ENCODE measurements at places on chromosomes 1 and 21.
A peak's percentile ranks its signal among the peaks of the same experiment; 100 is the strongest.

DNA sequence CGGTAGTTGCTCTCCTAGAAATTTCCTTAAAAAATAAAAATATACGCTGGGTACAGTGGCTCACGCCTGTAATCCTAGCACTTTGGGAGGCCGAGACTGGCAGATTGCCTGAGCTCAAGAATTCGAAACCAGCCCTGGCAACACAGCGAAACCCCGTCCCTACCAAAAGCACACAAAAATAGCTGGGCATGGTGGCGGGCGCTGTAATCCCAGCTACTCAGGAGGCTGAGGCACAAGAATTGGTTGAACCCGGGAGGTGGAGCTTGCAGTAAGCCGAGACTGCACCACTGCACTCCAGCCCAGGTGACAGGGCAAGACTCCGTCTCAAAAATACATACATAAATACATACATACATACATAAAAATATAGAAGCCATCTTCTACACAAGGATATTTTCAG is 262.8 kb downstream of the AKT3 start:
- DNase-seq: no peak

DNA sequence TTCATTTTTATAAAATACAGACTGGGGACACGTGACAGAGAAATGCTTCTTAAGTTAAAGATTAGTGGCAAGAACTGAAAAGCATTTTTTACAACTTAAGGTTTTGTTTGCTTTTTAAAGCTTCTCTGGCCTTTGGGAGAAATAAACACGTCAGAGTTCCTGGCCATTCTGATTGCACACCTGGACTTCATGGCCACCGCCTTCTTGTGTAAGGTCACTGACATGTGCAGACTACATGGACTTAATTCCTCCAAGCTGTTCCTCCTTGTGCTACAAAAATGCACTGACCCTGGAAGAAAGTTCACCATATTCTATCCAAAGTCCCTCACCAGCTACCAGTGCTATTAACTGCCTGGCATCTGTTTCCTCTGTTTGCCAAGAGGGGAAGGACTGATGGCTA is 56.1 kb downstream of the GADD45A start:
- DNase-seq: no peak

DNA sequence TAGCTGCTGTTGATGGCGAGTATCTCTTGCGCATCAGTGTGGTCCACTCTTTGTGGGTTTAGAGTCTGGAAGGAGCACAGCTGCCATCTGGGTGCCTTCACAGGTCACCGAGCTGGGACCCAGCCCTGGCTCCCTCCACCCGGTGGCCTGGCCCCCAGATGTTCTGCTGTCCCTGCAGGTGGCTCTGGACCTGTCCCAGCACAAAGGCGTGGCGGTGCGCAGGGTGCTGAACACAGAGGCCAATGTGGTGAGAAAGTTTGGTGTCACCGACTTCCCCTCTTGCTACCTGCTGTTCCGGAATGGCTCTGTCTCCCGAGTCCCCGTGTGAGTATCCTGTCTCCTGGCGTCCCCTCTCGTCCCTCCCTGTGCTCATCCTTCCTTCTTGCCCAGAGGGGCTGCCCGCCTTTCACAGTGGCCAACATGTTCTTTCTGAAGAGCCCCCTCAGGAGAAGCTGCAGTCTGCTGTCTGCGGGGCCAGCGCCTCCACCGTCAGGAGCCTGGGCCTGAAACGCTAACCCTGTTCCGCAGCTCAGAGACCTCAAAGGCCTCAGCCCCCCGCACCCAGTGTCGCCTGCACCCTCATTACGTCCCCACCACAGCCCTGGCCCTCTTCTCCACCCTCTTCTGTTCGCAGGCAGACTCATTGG is 27.4 kb downstream of the QSOX1 start:
- DNase-seq: no peak

DNA sequence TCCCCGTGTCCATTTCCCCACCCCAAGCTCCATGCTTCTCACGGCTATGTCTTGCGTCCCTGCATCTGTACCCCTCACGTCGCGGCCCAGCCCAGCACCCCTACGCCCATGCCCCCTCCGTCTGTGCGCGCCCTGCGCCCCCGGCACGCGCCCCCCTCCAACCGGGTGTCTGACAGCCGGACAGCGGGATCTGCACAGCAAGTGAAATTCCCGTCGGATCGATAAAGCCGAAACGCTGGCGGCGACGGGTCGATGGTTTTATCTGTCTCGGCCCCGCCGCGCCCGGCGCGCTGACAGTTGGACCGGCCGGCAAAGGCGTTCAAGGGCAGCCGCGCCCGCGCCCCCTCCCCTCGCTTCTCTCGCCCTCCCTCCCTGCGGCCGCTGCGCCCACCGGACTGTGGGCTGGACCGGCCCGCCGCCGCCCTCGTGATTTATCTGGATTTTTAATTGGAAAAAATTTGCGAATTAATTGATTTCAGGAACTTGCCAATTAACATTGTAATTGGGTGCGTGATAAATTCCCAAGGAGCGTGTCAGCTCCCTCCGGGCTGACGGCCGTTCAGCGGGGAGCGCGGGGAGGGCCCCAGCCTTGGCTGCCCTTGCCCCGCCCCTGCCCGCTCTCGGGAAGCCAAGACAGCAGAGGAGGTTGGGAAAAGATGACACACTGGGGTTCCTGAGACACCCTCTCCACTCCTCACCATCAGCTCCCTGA is 57.1 kb downstream of the TMEM53 start:
- DNase-seq: no peak

GRCh38 chr1:59595774-59596173 is 219.0 kb upstream of the HOOK1 start:
- no peak for DNase-seq

DNA sequence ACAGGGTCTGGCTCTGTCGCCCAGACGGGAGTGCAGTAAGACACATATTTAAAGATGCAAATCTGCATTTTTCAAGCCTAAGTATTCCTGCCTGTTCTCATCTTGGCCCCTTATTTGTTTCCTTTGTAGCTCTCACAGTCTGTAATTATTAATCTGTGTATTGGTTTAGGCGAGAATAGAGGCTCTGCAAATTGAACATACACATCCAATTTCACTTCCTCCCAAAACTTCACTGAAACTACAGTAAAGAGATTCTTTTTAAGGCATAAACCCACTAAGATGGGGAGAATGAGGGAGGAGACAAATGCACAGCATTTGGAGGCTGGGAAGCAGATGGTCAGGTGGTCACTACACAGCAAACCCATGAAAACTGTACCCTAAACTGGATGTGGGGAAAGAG is 21.0 kb downstream of the HMGN2 start:
- no peak for DNase-seq

DNA sequence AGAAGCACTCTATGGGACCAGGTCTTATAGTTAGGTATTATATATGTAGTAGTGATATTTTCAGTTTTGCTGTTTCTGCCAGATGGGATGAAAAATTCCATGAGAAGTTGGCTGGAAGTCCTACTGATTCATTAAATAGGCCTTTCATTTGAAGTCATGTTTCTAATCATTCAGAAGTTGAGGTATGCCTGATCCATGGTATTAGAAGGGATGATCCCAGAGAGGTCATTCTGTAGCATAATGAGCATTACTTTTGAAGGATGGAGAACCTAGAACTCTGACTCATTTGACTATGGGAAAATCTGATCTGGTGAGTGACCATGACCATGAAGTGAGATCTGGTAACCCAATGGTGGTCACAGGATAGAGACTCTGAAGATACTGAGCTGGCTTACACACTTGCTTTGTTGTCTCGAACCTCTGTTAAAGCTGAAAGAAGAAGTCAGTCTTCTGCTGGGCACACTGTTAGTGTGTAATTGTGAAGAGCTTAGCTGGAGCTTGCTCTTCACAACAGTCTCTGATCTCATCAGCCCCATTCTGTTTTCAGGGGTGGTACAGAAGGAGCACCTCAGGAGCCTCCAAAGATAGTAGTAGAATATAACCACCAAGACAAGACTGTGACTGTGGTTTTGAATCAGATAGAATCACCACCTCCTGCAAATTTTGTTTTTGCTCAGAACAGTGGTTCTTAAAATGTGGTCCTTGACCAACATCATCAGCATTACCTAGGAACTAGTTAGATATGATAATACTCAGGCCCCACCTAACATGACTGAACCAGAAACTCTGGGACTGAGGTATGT is 9.0 kb downstream of the MGST3 start:
- no peak for DNase-seq

DNA sequence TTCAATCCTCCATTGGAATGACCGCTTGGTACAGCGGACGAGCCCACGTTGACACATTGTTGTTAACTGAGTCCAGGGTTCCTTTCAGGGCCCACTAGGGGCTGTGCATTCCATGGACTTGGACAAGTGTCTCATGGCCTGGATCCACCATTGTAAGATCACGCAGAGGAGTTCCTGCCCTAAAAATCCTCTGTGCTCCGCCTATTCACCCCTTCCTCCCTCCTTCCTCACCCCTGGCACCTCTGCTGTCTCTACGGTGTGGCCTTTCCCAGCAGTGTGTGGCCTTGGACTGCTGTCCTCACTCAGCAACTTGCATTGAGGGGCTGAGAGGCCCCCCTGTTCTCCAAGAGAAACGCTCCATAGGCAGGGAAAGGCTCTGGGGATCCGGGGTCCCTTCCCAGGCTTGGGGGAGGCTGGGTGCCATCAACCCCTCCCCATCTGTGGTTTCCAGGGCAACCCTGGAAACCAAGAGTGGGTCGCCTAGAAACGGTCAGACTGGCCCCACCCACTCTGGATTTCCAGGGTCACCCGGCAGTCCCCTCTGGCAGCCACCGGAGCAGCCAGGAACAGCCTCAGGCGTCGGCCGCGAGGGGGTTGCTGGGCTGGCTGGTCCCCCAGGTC is 50.9 kb downstream of the MEGF6 start:
- DNase-seq: no peak

GRCh38 chr21:25490742-25491141 is 116.5 kb downstream of the MRPL39 start:
- no peak for DNase-seq

- DNase-seq: no peak
Observed at GRCh38 chr1:155069551-155070157, 6.1 kb downstream of the EFNA4 start.

DNA sequence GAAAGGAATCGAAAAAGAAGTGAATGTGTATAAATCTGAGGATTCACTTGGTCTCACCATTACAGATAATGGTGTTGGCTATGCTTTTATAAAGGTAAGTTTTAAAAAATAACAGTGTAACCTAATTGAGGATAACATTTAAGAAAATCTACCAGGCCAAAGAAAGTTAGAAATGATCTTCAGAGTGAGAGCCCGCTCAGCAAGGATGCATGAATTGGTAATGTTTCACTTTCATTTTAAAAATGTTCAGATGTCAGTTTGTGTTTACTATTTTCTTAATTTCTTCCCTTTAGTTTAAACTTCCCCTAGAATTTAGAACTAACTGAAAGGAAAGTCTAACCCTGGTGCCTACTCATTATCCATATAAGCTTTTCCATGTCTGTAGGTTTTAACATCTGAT is 35.0 kb downstream of the GIPC2 start:
- DNase-seq: no peak

- DNase-seq: peak; percentile 5
Observed at GRCh38 chr1:199272628-199273086, 633.8 kb downstream of the PTPRC start.

- DNase-seq: no peak
Observed at GRCh38 chr1:7453038-7453437, 318.1 kb upstream of the VAMP3 start.

- DNase-seq: no peak
Observed at GRCh38 chr1:85058786-85059185, 10.5 kb upstream of the MCOLN3 start.

DNA sequence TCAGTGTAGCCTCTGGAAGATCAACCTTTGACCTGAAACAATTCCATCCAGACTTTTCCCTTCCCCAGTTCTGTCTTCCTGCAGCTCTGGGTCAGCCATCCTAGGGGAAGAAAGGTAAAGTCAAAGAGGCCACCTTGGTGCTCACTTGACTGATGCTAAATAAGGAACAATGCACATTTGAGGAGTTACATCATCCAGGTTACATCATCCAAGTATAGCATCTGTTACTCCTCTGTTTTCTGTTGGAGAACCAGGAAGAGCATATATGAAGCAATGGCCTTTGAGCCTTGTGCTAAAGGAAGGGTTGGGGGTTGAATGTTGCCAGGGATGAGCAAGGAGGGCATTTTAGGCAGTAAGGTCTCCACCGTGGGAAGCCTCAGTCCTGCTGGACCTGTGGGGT is 3.1 kb upstream of the DSCAM start:
- DNase-seq: no peak

DNA sequence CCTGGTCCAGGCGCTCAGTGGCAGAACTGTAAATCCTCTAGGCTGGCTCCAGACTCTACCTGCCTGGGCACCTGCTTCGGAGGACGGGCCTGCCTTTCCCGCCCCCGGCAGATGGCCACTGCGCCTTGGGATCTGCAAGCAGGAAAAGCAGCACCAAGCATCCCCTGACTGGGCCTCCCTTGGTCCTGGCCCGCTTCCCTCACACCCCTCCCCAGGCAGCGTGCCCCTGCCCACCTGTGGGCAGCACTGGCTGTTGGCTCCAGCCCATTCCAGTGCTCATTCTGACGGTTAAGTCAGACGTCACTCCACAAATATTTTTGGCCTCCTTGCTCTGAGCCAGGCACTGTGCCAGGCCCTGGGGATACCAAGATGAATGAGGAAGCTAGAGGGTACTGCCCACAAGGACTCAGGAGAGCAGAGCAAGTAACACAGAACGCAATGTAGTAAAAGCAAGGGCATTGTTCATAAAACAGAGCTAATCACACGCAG is 22.0 kb upstream of the BLACAT1 start:
- no peak for DNase-seq

- DNase-seq: no peak
Observed at GRCh38 chr21:18369115-18369514, 34.5 kb downstream of the TMPRSS15 start.

Data from activated CD8-positive, alpha-beta T cell treated with anti-CD3 and anti-CD28 coated beads for 36 hours (primary cell).